WTC11 (cell line): ENCODE measurements at places on chromosomes 3 and 15. TPM values are rescaled to one million over a fixed set of nuclear protein-coding genes. Genes with fewer than 3 reads are reported as not detected.

DNAJC17 gene
- 49.8 to 53.0 TPM (median 50.2 TPM) in 3 replicates for total RNA-seq

TEX55 gene
- not detected in 3 replicates for total RNA-seq

DISP2 gene
- total RNA-seq = 1.0 to 3.5 TPM (median 1.9 TPM) in 3 replicates

SHC4 gene
- total RNA-seq = 0.44 to 0.63 TPM (median 0.46 TPM) in 3 replicates
